ENCODE measurements at places on chromosomes 7 and 10. TPM values are rescaled to one million over a fixed set of nuclear protein-coding genes. Genes with fewer than 3 reads are reported as not detected.
A peak's percentile ranks its signal among the peaks of the same experiment; 100 is the strongest.

DNA sequence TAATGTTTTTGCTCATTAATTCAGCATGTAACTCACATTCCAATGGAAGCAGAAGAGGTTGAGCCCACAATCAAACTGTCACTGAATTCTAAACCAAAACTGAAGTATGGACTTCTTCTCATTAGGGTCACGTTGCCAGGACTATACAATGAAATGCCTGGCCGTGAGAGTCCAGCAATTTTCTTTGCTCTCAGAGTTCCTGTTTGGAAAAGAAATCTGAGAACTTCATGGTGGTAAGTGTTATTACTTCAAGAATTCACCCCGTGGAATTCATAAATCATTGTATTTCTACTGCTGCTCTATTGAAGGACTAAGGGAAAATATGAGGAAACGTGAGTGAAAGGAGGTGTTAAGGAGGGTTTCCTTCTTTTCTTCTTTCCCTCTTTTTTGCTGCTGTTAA, 441.8 kb upstream of the AKR1E2 start:
- H3K4me3 ChIP-seq = no peak overlapping the region
- no peaks in the 10 kb centered on the region for H3K27me3 ChIP-seq
- H3K27ac ChIP-seq = no peak overlapping the region

DNA sequence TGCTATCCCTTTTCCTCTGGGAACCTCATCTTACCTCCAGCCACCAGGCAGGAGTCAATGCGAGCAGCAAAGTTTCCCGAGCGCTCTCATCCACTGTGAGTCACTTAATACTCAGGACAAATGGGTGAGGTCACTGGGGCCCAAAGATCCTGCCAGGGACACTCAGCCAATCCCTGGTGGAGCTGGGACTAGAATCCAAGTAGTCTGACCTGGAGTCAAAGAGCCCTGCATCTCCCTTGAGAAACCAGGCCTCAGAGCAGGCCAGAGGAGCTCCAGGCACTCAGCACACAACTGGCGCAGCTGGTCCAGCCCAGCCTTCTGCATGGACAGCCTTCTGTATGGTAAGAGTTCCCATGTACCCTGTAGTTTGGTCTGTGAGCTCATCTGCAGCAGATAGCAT, 142.3 kb downstream of the MAPK8 start:
- no peaks in the 10 kb centered on the region for H3K36me3 ChIP-seq
- no peaks in the 10 kb centered on the region for H3K27me3 ChIP-seq
- H3K4me1 ChIP-seq = no peaks in the 10 kb centered on the region
- H3K27ac ChIP-seq = no peak overlapping the region

- no peaks in the 10 kb centered on the region for H3K4me1 ChIP-seq
- no peak overlapping the region for H3K27ac ChIP-seq
- no peak overlapping the region for H3K4me3 ChIP-seq
- H3K27me3 ChIP-seq = no peaks in the 10 kb centered on the region
- no peaks in the 10 kb centered on the region for H3K36me3 ChIP-seq
Measured at GRCh38 chr7:41955451-41955850, 252.6 kb upstream of the INHBA start.

CLCN1 gene
- total RNA-seq = 6.5 TPM

DNA sequence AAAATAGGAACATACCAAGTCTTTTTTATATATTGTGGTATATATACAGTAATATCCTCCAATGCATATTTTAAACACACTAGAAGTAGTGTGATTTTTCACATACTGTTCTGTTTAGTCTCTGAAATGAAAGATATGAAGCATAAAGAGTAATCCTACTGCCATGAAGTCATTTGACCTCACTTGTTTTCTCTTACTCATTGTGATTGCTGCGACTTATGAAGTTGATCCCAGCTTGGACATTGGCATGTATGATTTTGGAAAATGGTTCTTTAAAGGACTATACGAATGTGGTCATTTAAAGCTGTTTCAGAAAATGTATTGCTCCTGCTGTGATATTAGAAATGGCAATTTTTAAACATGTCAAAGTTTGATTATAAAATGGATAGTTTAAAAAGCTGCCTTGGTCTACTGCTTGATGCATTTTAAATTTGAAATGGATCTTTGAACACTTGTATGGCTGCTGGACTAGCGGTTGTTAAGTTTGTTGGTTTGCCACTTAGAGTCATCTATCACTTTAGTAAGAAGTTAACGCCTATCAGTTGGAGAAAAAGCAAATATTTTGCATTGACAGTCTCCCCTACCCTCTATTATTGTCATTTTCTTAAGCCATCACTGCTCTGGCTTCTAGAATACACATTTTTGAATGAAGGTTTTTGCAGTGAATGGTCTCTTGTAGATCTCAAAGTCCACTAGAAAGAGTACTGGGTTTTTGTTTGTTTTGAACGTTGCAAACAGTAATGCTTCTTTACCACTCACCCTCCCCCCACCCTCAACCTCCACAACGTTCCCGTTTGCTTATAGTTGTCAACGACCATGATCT, 881 bp upstream of the PCGF5 start:
- peak overlapping the region; percentile 99 for H3K27ac ChIP-seq
- peak overlapping the region; percentile 99 for H3K4me3 ChIP-seq
- no peak for DNase-seq
- H3K36me3 ChIP-seq = no peaks in the 10 kb centered on the region

GRCh38 chr10:58436071-58436470, 50.9 kb downstream of the TFAM start:
- no peak overlapping the region for H3K4me3 ChIP-seq
- H3K27ac ChIP-seq = no peak overlapping the region
- H3K27me3 ChIP-seq = no peaks in the 10 kb centered on the region
- DNase-seq = no peak
- no peaks in the 10 kb centered on the region for H3K4me1 ChIP-seq

DNA sequence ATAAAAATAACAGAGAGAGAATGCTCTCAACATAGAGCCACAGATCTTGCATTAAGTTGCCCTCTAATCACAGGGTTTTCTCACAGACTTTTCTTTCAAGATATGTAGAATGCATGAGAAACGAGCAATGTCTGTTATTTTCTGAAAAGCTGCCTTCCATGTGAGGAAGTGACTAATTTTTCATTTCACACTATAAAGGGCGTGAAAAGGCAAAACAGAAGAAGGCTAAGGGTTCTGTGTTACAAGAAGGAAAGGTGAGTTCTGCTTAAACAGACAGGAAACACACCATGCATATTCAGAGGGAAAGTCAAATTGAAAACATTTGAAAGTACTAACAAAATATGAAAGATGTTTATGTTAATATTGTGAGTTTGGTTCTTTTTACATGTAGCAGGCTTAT, 189.2 kb downstream of the SEMA3D start:
- H3K36me3 ChIP-seq = no peaks in the 10 kb centered on the region
- H3K27me3 ChIP-seq = no peaks in the 10 kb centered on the region
- no peak overlapping the region for H3K27ac ChIP-seq
- DNase-seq = no peak
- H3K4me1 ChIP-seq = no peaks in the 10 kb centered on the region

- DNase-seq = no peak
- peaks cover 5% of the 10 kb centered on the region for H3K4me1 ChIP-seq
- no peaks in the 10 kb centered on the region for H3K27me3 ChIP-seq
- H3K4me3 ChIP-seq = no peak overlapping the region
- H3K27ac ChIP-seq = no peak overlapping the region
- no peaks in the 10 kb centered on the region for H3K36me3 ChIP-seq
Measured at GRCh38 chr10:79927111-79927828, 21.6 kb downstream of the SFTPD start.

FEZF1 gene
- not detected for total RNA-seq

DNA sequence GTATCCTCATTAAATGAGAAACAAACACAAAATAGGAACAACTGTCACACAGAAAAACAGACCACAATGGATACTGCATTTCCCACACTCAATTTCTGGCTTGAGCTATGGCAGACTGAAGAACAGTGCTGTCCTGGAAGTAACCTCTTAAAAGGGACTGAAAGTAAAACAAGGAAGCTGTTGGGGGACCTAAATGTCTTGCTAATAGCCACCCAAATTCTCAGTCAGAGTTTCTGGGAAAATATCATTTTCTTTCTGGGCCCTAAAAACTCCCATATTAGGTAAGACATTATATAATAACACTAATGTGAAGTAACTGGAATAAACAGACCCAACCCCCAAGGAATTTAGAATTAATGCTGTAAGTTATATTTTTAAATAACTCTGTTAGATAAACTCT, 80.9 kb upstream of the TFEC start:
- no peak for DNase-seq
- no peaks in the 10 kb centered on the region for H3K27me3 ChIP-seq
- no peaks in the 10 kb centered on the region for H3K4me1 ChIP-seq
- H3K27ac ChIP-seq = no peak overlapping the region
- H3K36me3 ChIP-seq = no peaks in the 10 kb centered on the region

DNA sequence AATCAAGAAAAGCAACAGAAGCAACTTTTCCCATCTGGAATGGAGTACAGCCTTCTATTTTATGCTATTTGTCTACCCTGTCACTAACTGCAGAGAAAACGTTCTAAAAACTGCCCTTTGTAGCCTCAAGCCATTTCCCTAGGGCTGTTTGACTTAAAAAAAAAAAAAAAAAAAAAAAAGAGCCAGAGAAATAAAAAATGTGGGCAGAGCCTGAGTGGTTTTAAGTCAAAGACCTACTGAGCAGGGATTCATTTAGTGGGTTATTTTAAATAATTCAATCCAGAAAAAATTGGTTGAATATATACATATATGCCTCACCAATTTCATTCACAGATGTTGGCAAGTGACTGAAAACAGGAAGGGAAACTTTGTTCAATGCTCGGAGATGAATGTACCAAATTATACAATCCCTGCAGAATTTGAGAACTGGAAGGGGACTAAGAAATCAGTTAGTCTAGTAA, 75.2 kb downstream of the PPP1R3C start:
- no peak overlapping the region for H3K27ac ChIP-seq
- H3K4me3 ChIP-seq = no peak overlapping the region
- H3K36me3 ChIP-seq = no peaks in the 10 kb centered on the region
- peaks cover 7% of the 10 kb centered on the region for H3K4me1 ChIP-seq

DNA sequence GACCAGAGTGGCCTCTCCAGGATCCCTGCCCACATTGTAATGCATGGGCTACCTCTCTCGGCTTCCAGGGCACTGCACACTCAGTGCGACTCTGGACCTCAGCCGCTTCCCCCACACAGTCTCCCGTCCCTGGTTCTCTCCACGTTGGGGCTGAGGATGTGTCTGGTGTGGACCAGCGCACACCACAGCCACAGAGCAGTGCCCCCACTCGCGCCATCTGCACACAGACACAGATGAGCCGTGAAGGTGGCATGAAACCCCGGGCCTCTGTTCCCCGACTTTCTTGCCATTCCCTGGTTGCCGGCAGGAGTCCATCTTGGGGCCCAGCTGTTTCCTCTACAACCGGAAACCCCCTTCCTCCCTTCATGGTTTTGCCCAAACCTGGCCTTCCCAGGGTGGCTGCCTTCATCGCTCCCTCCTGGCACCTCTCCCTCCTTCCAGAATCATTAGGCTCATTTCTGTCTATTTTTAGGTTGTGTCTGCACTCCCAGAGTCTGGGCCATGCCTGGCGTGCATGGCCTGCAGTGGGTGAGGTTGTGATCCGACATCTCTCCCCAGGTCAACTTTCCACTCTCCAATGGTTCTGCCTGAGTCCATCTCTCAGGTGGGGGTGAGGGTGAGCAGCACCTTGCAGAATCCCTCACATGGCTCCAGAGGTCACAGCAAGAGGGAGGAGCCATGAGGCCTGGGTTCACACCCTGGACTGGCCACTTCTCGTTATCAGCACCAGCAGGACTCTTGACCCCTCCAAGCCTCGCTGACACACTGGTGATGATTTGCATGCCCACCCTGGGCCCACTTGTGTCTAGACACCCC, 10.1 kb downstream of the RASGEF1A start:
- H3K36me3 ChIP-seq = no peaks in the 10 kb centered on the region
- H3K4me1 ChIP-seq = no peaks in the 10 kb centered on the region
- no peak overlapping the region for H3K27ac ChIP-seq
- H3K27me3 ChIP-seq = no peaks in the 10 kb centered on the region

ELOVL3 gene
- total RNA-seq = not detected

GRCh38 chr10:123882177-123882576, 9.4 kb downstream of the CPXM2 start:
- H3K4me3 ChIP-seq = no peak overlapping the region
- H3K36me3 ChIP-seq = no peaks in the 10 kb centered on the region
- no peaks in the 10 kb centered on the region for H3K27me3 ChIP-seq
- no peak for DNase-seq
- no peak overlapping the region for H3K27ac ChIP-seq
- peaks cover 10% of the 10 kb centered on the region for H3K4me1 ChIP-seq

PITX3 gene
- total RNA-seq = not detected

DNA sequence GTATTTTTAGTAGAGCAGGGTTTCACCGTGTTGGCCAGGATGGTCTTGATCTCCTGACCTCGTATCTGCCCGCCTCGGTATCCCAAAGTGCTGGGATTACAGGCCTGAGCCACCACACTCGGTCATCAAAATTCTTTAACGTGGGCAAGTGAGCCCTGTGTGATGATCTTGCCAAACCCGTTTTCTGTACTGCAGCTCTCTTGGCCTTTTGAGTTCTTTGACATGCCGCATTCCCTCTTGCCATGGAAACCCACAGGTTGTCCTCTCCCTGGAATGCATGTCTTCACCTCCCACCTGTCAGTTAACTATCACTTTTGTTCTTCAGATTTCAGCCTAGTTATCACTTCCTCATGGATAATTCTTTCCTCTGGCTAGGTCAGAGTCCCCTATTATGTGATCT, 5.0 kb downstream of the NUP205 start:
- no peak for DNase-seq
- H3K4me1 ChIP-seq = no peaks in the 10 kb centered on the region
- H3K27me3 ChIP-seq = no peaks in the 10 kb centered on the region
- no peaks in the 10 kb centered on the region for H3K36me3 ChIP-seq
- H3K4me3 ChIP-seq = no peak overlapping the region

GRCh38 chr7:126658684-126659083, 594.1 kb downstream of the GRM8 start:
- no peaks in the 10 kb centered on the region for H3K27me3 ChIP-seq
- H3K27ac ChIP-seq = no peak overlapping the region
- no peaks in the 10 kb centered on the region for H3K36me3 ChIP-seq
- no peak for DNase-seq
- H3K4me1 ChIP-seq = no peaks in the 10 kb centered on the region

- no peak overlapping the region for H3K4me3 ChIP-seq
- H3K27ac ChIP-seq = peak overlapping the region; percentile 84
- peaks cover 2% of the 10 kb centered on the region for H3K4me1 ChIP-seq
- no peak for DNase-seq
Measured at GRCh38 chr10:69464801-69465401, 13.6 kb downstream of the TSPAN15 start.

DNA sequence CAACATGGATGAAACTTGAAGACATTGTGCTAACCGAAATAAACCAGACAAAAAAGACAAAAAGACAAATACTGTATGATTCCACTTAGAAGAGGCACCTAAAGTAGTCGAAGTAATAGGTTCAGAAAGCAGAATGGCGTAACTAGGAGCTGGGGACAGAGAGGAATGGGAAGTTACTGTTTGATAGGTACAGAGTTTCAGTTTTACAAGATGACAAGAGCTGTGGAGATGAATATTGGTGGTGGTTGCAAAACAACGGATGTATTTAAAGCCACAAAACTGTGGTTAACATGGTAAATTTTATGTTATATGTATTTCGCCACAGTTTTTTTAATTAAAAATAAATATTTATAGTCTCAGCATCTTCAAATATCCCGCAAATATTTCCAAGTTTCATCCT, 64.1 kb upstream of the DIP2C start:
- H3K36me3 ChIP-seq = no peaks in the 10 kb centered on the region
- H3K27ac ChIP-seq = no peak overlapping the region
- H3K4me3 ChIP-seq = no peak overlapping the region
- H3K27me3 ChIP-seq = no peaks in the 10 kb centered on the region
- H3K4me1 ChIP-seq = no peaks in the 10 kb centered on the region

- no peaks in the 10 kb centered on the region for H3K27me3 ChIP-seq
- H3K4me3 ChIP-seq = no peak overlapping the region
- no peak overlapping the region for H3K27ac ChIP-seq
- no peak for DNase-seq
Measured at GRCh38 chr10:53697038-53697437, 924.5 kb upstream of the MBL2 start.
